Stimulated activated CD8-positive, alpha-beta memory T cell treated with anti-CD3 and anti-CD28 coated beads, Interleukin-7, amount 100 ng/mL, for 1 hour (primary cell): ENCODE measurements at places on chromosomes 5 and 9.

GRCh38 chr9:105484226-105484625 is 36.4 kb downstream of the FSD1L start:
- DNase-seq: no peak

DNA sequence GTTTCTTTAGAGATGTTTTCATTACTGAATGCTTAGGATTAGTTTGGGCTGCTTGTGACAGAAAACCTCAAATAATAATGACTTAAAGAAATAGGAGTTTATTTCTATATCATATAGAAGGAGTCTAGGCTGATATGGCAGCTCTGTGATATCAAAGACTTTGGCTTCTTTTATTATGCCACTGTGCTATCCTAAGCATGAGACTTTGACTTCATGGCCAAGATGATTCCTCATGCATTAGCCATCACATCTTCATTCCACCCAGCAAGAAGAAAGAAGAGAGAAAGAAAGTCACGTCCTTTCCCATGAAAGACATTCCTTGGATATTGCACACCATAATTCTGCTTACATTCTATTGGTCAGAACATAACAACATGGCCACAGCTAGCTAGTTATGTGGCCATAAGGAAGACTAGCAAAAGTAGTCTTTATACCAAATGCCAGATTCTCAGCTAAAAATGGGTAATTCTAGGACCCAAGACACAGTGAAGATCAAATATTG is 76.2 kb downstream of the DAPK1 start:
- no peak for DNase-seq

DNA sequence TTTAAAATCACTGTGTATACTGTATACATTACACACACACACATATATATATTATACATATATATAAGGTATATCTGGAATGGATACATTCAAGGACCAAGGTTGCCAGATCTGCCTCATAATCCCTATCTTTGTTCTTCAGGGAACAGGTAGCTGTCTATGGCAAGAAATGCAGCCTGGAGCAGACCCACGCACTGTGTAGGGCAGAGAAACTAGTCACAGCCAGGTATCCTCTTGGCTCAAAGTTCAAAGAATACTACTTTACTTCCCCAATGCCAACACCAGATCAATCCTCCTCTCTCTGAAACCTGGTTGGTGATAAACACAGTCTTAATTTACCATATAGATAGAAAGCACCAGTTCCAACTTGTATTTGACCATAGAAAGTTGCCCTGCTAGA is 313.6 kb downstream of the PRELID2 start:
- no peak for DNase-seq

- DNase-seq: no peak
These were observed 705.6 kb downstream of the SEMA5A start for GRCh38 chr5:8840237-8840636.

DNA sequence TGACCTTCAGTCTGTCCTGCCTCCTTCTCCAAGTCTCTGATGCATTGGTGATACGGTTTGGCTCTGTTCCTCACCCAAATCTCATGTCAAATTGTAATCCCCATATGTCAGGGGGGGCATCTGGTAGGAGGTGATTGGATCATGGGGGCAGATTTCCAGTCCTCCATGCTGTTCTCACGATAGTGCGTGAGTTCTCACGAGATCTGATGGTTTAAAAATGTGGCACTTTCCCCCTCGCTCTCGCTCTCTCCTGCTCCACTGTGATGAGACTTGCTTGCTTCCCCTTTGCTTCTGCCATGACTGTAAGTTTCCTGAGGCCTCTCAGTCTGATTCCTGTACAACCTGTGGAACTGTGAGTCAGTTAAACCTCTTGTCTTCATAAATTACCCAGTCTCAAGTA is 14.7 kb upstream of the ANKRD34B start:
- no peak for DNase-seq

- DNase-seq: no peak
These were observed 147.4 kb downstream of the AGTPBP1 start for GRCh38 chr9:85594316-85594715.

DNA sequence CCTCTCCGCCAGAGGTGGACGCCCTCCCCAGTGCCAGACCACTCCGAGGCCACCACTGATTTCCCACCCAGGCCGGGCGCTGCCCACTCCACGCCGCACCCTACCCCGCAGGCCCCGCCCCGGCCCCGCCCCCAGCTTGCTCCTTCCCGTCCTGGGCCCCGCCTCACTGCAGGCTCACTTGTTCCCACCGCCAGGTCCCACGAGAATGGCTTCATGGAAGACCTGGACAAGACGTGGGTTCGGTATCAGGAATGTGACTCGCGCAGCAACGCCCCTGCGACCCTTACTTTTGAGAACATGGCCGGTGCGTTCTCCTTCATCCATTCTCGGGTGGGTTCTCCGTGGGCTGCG is 6.5 kb downstream of the LRRC26 start:
- DNase-seq: no peak

DNA sequence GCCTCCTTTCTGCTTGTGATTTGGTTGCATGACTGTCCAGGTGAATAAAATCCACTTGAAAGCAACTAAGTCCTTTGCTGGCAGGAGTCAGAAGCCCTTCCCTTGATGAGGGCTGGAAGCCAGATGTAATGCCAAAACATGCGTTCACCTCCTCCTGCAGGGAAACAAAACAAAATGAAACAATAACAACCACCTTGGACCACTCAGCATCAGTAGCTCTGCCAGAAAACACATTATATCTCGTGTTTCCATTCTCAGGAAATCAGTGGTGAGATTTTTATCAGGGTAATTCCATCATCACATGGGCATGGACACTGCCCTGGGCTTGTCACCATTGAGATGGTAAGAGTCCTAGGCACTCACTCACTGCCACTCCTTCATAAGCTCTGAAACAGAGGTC is 350.3 kb upstream of the ACTBL2 start:
- no peak for DNase-seq

DNA sequence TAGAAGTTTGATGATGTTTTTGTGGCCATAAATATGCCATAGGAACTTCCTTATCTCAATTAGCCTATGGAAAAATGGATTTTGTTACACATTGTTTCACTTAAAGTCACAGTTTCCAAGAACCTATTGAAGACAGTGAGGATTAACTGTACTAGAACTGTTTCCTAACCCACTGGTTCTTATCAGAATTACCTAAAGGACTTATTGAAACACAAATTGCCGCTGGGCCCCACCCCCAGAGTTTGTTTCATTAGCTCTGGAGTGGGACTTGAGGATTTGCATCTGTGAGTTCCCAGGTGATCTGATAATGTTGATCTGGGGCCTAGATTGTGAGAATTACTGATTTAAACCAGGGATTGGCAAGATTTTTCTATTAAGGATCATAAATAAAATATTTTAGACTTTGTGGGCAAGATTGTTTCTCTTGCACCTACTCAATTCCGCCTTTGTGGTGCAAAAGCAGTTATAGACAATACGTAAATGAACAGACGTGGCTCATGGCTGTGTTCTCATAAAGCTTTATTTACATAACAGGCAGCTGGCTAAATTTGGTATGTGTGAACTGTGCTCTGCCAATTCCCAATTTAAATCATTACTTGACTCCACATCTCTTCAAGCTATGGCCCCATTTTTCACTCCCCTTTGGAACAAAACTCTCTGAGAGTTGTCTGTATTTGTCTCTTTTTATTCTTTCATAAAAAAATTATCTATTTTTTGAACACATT is 9.3 kb downstream of the JAK2 start:
- DNase-seq: no peak

DNA sequence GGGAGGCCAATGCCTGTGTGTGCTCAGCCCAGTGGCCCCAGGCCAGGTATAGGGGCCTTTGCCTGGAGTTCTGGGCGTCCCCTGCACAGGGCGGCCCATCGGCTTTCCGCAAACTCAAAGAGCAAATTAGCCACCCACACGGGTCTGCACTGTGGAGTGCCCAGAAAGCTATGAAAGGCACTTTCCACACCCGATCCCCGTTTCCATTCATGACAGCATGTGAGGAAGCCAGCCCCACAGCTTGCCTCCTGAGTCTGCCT is 5.2 kb downstream of the DBH start:
- no peak for DNase-seq

- DNase-seq: no peak
These were observed 20.8 kb upstream of the MATR3 start for GRCh38 chr5:139272471-139273321.

- no peak for DNase-seq
These were observed 68.5 kb downstream of the ANGPTL2 start for GRCh38 chr9:127053960-127054359.

DNA sequence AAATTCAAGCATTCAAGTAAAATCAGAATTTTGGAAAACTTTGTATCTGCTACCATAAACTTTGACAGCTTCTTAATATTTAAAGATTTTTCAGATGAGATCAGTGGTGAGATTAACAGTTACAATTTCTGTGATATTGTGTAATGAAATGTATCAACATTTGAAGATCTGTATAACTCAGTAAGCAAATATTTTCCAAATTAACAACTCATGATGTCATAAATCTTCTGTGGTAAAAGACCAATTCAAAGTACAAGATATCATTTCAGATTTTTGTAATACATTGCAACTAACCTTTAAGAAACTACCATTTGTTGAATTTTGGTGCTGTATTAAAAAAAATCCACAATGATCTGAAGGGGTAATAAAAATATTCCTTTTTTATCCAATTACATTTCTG is 352.2 kb downstream of the KIAA0825 start:
- DNase-seq: no peak

- DNase-seq: no peak
These were observed 635.4 kb downstream of the NR2F1-AS1 start for GRCh38 chr5:92945605-92946097.

DNA sequence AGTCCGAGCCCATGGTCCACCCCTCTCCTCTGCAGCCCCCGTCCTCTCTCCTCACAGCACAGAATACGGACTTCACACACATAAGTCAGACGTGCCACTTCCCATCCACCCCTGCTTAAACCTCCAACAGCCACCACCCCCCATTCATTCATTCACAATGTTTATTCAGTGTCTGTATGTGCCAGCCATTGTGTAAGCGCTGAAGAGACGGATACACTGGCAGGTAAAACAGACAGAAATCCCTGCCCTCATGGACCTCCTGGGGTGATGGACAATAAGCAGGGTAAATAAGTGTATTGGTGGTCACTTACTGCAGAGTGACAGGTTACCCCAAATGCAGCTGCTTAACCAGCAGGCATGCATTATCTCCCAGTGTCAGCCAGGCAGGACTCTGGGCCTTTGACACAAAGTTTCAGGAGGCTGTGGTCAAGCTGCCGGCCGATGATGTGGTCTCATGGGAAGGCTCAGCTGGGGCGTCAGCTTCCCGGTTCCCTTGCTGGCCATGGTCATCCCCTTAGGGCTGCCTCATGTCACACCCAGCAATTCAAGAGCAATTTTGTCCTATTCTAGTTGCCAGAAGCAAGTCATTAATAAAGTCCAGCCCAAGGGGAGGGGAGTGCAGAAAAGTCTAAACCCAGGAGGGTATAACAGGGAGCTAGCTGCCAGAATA is 1.8 kb upstream of the PAXX start:
- no peak for DNase-seq

DNA sequence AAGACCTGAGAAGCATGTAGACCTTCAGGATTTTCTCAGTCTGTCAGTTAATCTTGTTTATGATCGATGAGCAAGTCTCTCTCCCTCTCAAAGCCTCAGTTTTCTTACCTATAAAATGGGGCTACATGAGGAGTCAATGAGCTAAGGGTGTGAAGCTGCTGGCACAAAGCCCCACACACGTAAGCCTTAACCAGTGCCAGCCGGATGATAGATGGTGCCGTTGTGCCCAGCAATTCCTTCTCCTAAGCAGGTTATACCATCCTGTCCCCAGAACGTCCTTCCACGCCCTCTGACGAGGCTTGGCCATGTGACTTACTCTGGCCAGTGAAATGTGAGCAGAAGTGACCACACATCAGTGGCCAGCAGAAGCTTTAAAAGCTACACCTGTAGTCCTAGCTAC is 179.0 kb downstream of the C9orf50 start:
- DNase-seq: no peak

DNA sequence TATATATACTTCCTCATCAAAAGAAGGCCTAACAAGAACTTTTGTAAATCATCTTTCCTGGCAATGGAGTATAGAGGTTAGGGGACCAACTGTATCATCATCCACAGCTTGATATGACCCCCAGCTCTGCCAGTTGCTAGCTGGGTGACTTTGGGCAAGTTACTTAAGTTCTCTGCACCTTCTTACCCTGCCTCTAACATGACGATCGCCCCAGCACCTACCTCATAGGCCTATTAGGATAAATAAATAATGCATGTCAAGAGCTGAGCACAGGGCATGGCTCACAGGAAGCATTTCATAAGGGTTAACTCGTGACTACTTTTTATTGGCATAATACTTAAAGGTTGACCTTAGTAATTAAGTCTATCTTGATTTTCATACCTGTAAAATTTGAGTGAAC is 29.4 kb upstream of the FGF1 start:
- DNase-seq: no peak

DNA sequence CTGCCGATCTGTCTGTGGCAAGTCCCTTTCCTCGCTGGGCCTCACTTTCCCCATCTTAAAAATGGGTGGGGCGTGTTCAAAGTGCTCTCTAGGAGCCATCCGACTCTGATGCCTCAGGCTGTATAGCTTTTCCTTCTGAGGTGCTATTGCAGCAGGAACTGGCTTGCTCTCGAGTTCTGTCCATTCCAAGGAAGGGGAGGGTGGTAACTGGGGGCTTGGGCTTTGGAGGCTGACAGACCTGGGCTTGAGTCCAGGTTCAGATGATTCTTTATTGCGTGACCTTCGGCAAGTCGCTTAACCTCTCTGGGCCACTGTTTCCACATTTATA is 139.5 kb downstream of the RGS3 start:
- DNase-seq: no peak

- no peak for DNase-seq
These were observed 41.9 kb downstream of the NPR3 start for GRCh38 chr5:32753051-32753450.

GRCh38 chr5:6220346-6221088 is 157.8 kb downstream of the MED10 start:
- DNase-seq: no peak

- no peak for DNase-seq
These were observed 15.2 kb upstream of the OSMR start for GRCh38 chr5:38830521-38831051.

GRCh38 chr9:91374939-91375338 is 13.2 kb upstream of the AUH start:
- no peak for DNase-seq

DNA sequence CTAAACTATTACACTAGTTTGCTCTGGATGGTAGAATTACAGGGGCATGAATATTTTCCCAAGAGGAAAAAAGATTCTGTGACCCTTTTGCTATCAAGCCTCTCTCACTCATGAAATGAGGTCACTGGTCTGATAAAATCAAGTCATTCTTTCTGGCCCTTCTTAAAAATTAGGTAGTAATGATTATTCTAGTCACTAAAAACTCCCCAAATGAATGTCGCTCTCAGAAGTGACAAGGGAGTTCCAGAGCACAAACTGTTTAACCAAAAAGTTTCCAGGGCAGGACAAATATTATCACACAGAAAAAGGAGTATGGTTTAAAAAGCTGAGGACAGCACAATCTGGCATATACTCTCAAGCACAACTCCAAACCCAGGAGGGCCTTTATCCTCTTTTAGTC is 12.5 kb downstream of the ERMP1 start:
- DNase-seq: no peak

- no peak for DNase-seq
These were observed 63.0 kb upstream of the CTSL start for GRCh38 chr9:87662808-87663528.
